ENCODE measurements at places on chromosomes 4 and X.

DNA sequence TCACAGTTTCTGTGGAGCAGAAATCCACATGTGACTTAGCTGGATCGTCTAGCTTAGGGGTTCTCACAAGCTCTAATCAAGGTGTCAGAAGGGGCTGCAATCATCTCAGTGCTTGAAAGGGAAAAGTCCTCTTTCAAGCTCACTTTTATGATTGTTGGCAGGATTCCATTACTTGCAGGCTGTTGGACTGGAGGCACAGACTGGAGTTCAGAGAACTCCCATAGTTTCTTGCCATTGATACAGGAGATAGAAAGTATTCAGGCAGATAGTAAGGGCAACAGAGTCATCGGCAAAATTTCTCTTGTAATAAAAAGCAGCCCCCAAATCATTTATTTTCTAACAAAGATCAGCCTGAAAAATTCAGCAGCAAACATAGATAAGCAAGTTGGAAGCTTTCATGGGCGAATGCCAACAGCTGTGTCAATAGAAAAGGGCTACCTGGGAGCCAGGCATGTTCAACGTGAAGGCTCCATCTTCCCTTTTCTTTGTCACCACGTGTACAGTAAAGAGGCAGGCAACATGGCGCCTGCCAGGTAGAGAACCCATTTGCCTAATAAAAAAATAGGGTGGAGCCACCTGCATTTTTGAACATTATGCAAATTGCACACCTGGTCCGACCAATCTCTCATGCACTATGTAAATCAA is 64.4 kb downstream of the CXCL13 start:
- DNase-seq = no peak

- DNase-seq = peak; percentile 82
These were observed 1.2 kb upstream of the NMU start for GRCh38 chr4:55637272-55637820.

DNA sequence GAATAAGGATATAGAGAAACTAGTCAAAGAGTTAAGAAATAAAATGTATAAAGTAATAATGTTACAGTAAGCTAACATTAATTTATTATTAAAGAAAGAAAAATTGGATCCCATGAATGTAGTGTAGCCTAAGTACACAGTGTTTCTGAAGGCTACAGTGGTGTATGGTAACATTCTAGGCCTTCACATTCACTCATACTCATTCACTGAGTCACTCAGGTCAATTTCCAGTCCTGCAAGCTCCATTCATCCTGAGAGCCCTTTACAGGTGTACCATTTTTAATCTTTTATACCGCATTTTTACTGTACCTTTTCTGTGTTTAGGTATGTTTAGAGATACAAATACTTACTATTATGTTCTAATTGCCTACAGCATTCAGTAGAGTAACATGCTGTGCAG is 120.6 kb upstream of the AGA start:
- DNase-seq = no peak

- no peak for DNase-seq
These were observed 63.2 kb downstream of the SH3RF1 start for GRCh38 chr4:169207436-169208089.

DNA sequence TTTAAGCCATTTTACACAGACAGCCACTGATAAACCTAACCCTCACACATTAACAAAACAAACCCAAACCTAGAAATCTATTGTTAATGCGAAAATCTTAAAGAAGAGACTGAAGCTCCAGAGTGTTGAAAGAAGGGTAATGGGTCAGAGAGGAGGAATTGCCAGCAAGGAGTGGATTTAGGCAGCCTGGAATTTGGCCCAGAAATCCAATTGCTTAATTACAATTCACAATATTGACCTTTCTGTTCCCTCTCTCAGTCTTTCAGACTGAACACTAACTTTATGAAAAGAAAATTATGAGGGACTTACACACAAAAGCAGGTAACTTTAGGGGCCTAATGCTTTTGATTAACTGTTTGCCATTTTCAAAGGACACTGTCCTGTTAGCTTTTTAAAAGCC is 185.2 kb upstream of the GPC4 start:
- no peak for DNase-seq

DNA sequence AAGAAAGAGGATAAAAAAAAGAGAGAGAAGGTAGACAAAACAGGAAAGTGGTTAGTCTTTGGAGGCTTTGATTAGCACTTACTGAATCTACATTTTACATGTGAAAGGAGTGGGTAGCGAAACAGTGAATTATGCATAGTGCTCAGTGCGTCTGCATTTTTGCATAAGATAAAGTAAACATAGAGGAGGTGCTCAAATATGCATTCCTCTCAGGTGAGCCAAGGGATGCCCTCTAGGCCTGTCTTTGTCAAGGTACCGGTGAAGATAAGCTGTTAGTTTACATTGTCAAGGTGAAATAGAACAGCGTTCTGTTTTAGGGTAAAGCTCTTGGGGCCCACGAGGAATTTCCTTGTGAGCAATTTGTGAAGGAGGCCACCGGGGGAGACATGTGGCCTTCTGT is 260.6 kb downstream of the TRIML1 start:
- peak; percentile 81 for DNase-seq

- DNase-seq = no peak
These were observed 117.0 kb downstream of the CBLL2 start for GRCh38 chrX:22389556-22390179.

- DNase-seq = no peak
These were observed 680 bp downstream of the MAEA start for GRCh38 chr4:1290165-1290977.

DNA sequence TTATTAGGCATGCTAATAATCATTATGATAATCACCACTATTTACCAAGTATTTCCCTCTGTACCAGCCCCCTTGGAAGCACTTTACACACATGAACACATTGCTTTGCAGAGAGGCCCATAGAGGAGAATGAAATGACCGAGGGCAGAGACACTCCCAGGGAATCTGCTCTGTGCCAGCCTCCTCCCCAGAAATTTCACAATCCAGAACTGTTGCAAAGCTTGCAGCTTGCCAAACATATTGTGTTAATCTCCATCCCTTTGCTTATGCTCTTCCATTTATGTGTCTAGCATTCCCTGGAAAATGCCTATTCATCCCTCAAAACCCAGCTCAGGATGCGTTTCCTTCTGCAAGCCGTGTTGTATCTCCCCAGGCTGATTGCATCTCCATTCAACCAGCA is 37.8 kb downstream of the CYTL1 start:
- DNase-seq = no peak

- peak; percentile 75 for DNase-seq
These were observed 660.3 kb upstream of the PITX2 start for GRCh38 chr4:111283066-111283677.

GRCh38 chrX:48022100-48022499 is 15.3 kb downstream of the SPACA5 start:
- no peak for DNase-seq

- DNase-seq = no peak
These were observed 140.5 kb downstream of the PACRGL start for GRCh38 chr4:20840648-20841190.

DNA sequence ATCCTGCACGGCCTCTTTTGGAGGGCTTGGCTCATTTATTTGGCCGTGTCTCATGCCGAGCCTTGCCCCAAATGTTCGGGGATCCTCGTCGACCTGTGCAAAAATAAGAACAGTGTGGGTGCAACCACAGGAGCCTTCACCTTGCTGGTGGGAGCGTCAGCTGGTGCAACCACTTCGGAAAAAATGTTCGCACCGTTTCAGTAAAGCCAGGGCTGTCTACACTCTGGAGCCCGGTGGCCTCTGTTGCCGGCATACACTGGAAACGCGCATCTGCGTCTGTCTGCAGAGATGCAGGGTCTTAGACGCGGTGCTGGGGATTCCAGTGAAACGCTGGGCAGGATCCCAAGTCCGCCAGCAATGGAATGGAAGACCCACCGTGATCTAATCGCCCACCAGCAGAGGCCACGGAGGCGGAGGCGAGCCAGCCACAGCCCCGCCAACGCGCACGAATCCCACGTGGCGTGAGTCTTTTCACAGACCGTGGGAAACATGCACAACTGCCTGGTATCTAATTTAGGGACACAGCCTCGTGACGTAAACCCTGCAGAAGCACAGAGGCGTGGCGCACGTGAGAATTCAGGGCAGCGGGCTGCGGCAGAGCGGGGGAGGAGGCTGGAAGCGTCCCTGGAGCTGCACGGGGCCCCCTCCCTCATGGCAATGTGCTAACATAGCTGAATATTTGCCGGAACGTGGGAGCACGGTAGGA is 13.8 kb upstream of the MXD4 start:
- no peak for DNase-seq

DNA sequence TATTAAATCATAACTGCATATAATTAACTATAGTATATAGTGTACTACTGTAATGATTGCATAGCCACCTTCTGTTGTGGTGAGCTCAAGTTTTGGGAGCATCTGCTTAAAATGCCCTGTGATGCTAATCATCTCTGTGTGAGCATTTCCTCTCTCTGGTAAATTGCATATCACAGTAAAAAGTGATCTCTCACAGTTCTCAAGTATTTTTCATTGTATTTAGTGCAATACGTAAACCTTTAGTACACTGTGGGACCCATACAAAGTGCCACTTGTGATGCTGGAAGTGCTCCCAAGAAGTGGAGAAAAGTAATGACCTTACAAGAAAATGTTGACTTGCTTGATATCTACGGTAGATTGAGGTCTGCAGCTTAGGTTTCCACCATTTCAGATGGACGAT is 82.0 kb downstream of the WWC2 start:
- DNase-seq = no peak

GRCh38 chr4:184475096-184475461 is 729 bp upstream of the IRF2 start:
- peak; percentile 53 for DNase-seq

GRCh38 chr4:109319684-109320083 is 17.2 kb upstream of the COL25A1 start:
- DNase-seq = no peak

GRCh38 chrX:13396924-13397323 is 77.1 kb upstream of the ATXN3L start:
- DNase-seq = no peak

- DNase-seq = peak; percentile 50
These were observed 56.5 kb downstream of the SNX25 start for GRCh38 chr4:185265942-185266341.

- DNase-seq = peak; percentile 78
These were observed 102.7 kb upstream of the DHX15 start for GRCh38 chr4:24686866-24687692.

GRCh38 chr4:161799710-161800109 is 364.1 kb downstream of the FSTL5 start:
- DNase-seq = no peak

DNA sequence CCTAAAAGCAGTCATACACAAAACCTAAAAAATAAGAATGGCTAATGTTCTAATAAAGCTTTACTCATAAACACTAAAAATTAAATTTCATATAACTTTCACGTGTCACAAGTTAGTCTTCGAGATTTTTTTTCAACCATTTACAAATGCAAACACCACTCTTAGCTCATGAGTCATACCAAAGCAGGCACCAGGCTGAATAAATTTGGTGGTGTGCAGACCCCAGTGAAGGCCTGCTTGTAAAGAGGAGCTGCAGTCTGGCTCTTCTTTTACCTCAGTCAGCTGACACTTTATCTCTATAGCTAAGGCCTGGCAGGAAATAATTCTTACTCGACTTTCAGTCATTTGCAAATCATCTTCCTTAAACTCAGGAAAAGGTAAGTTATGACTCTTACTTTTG is 37.4 kb downstream of the CLOCK start:
- DNase-seq = no peak

DNA sequence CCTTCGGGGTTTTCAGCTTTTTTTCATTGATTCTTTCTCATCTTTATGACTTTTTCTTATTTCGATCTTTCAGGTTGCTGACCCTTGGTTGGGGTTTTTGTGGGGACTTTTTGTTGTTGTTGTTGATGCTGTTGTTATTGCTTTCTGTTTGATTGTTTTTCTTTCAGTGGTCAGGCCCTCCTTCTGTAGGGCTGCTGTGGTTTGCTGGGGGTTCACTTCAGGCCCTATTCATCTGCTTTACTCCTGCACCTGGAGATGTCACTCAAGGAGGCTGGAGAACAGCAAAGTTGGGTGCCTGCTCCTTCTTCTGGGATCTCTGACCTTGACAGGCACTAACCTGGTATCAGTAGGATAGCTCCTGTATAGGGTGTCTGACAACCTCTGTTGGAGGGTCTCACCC is 39.9 kb upstream of the PCDH18 start:
- no peak for DNase-seq

GRCh38 chr4:87405211-87405820 is 14.3 kb upstream of the HSD17B11 start:
- no peak for DNase-seq

GRCh38 chr4:3786196-3786869 is 20.1 kb downstream of the ADRA2C start:
- no peak for DNase-seq

- no peak for DNase-seq
These were observed 138.8 kb downstream of the AREG start for GRCh38 chr4:74583757-74584156.

GRCh38 chr4:169205075-169205743 is 65.5 kb downstream of the SH3RF1 start:
- no peak for DNase-seq

DNA sequence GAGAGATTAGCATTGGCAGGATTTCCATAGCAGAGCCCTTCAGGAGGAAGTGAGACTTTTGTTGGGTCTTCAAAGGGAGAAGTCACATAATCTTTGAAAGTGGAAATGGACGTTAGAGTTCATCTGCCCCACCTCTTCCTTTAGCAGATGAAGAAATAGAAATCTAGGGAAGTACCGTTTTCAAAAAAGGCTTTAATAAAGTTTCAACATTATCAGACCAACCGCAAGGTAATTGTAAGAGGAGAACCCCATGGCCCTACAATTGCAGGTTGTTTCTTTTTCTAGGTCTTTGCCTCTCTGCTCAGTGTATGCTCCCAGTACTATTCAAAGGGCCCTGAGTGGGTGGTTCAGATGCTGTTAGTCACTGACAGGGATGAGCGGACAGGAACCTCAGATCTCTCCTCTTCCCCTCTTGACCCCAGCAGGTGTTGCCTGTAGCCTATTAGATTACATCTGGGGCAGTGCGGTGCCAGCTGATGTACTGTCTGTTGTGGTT is 48.6 kb upstream of the AP1S2 start:
- DNase-seq = no peak

DNA sequence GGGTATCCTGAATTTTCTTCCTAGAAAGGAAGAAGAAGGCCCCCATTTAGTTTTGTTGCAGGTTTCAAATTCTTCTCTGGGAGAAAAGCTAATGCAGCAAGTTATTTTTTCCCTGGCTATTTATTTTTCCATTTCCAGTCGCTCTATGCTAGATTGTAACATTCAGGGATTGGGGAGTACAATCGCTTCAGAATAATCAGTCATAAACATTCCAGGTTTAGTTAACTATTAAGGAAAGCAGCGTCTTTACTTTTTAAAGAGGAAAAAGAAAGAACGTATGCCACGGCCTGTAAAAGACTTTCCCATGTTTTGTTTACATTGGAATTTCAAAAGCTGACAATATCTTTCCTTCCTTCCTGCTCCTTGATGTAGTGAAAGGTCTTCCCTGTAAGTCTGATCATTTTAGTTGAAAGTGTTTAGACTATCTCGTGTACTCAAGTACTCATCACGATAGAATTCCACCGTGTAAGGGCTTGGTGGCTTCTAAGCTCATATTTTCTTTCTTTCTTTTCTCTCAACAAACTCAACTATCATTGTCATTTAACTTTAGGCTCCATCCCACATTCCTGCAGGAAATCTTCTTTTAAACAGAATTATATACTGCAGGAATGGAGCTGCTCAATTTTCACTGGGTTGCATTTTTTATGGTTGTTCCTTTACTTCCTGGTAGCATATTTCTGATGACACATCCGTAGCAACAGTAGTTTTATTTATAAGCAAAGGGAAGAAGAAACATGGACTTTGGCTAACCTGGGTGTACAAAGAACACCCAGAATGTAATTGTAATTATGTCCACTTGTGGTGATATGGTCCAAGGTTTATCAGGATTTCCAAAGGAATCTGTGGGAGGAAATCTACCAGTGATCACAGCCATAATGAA is 213.1 kb upstream of the FAT1 start:
- DNase-seq = no peak

- DNase-seq = no peak
These were observed 112.5 kb downstream of the SCLT1 start for GRCh38 chr4:128980816-128981326.

Data from GM23338 (cell line).